ENCODE measurements at places on chromosomes 12 and 14.
A peak's percentile ranks its signal among the peaks of the same experiment; 100 is the strongest.

DNA sequence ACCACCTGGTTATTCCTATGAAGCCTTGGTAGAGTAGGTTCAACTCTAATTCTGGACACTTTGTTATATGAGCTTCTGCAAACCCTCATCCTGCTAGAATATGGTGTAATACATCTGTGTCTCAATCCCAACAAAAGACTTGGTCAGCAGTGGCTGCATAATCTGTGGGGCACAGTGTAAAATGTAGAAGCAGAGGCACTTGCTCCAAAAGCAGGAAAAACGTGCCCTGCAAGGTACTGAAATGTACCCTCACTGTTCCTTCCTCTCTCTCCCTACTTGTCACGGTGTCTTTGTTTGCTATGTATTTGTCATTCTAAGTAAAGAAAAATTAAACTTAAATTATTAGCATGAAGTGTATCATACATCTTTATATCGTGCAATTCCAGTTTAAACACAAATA, 267.9 kb downstream of the BCL11B start:
- DNase-seq, result peak; percentile 9

GRCh38 chr12:28770322-28770721, 378.8 kb upstream of the FAR2 start:
- no peak for DNase-seq

GRCh38 chr14:87847216-87847755, 145.7 kb downstream of the GALC start:
- DNase-seq, result no peak

DNA sequence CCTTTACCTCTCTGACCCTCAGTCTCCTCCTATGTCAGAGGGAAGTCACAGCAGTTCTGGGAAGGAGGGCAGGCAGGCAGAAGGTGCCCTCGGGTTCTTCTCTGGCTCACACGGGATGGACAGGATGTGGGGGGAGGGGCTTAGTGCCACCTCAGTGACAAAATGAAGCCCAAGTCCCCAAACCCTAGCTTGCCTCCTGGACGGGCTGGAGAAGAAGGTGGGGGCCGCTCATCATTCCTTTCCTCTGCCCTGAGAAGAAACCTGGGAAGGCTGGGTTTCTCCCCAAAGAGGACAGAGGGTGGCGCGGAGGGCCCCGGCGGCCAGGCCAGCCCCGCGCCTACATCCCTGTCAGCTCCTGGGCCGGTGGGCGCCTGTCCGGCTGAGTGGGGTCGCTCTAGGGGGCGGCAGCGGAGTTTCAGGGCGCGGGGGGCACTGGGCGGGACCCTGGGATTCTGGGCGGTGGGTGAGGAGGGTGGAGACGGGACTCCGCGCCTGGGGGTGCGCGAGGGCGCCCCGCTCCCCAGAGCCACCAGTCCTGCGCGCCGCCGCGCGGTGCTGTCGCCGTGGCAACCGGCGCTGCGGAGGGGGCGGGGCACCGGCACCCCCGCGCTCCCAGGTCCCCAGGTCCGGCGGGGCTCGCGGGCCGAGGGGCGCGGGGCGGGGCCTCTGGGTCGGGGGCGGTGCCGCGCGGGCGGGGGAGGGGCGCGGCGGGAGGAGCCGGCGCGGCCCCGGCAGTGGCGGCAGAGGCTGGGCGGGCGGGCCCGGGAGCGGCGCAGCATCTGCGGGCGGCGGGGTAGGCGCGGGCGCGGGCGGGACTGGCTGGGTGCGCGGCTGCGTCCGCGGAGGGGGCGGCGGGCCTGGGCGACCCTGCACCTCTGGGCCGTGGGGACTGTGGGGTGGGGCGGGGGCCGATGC, at the start of gene TMEM121:
Gene TMEM121 (plus strand): TSS at position 723 of the 915 bp plus-strand sequence. CDS start 2,252 bp downstream, outside the sequence.
- DNase-seq, result no peak

DNA sequence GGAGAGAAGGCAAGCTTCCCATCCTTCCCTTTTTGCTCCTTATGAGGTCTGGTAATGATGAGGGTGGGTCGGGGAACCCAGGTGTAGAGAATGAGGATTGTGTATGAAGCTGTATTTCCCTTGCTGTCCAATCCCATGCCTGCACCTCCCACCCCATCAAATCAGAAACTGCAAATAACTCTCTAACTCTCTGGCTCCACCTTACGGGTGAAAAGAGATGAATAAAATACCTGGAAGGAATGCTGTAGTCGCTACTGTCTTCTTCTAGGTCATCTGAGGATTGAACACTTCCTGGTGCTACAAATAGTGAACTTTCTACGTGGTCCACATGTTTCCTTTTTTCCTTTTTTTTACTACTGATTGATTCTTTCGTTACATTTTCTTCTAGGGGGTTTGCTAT, 38.9 kb upstream of the DICER1 start:
- peak; percentile 18 for DNase-seq
